ENCODE measurements at places on chromosomes 11 and 22. TPM values are rescaled to one million over a fixed set of nuclear protein-coding genes. Genes with fewer than 3 reads are reported as not detected.
A peak's percentile ranks its signal among the peaks of the same experiment; 100 is the strongest.

MRPL49 gene
- 59.1 TPM for polyA plus RNA-seq

DNA sequence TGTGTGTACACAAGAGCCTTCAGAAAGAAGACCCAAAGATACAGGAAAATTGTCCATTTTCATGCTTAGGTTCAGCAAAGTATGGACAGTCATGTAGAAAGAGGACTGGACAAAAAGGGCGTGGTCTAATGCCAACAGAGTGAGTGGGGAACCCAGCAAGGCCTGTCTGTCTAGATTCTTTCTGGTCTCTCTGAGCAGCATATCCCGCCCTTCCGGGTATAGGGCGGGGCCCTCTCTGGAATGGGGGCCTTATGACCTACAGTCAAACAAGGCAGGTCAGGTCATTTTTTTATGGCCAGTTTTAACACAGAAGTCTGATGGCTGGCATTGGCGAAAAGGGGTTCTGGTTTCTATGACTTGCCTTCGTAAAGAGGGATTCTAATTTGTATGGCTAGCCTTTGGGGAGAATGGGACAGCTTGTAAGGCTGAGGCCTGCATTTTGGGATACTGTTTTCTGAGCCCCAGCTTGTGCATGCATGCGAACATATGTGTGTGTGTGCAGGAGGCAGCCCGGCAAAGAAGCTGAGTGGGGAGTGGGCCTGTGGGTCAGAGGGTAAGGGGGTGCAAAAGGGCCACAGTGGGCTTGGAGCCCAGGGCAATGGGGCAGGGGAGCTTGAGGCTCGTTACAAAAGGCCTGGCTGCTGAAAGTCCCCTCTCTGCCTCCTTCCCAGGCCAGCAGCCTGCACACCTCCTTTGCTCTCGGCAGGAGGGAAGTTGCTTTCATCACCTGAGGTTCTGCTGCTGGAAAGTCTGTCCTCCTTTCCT is 130.5 kb upstream of the B3GAT1 start:
- no peak for DNase-seq

- DNase-seq: peak; percentile 55
Measured at GRCh38 chr11:75022759-75023396, 34.1 kb downstream of the NEU3 start.

- DNase-seq: no peak
Measured at GRCh38 chr11:72643547-72643946, 30.7 kb downstream of the PDE2A start.

GRCh38 chr22:33598821-33599220 is 321.5 kb downstream of the LARGE1 start:
- no peak for DNase-seq

- DNase-seq: no peak
Measured at GRCh38 chr11:125588505-125588904, 4.1 kb upstream of the STT3A start.

All from left renal pelvis (tissue), 4 donors.